ENCODE measurements at places on chromosomes 5 and 9. TPM values are rescaled to one million over a fixed set of nuclear protein-coding genes. Genes with fewer than 3 reads are reported as not detected.

The AGGF1 gene
- 15.5 TPM for total RNA-seq

The SMIM32 gene
- total RNA-seq: not detected

The HSD17B3 gene
- total RNA-seq: 0.13 TPM

The PLPP1 gene
- total RNA-seq: 156 TPM

The UGCG gene
- total RNA-seq: 59.7 TPM

The FAM221B gene
- not detected for total RNA-seq

The EIF4E1B gene
- total RNA-seq: not detected

The FAM81B gene
- not detected for total RNA-seq

All from bladder microvascular endothelial cell (primary cell).